CD8-positive, alpha-beta T cell (primary cell): ENCODE measurements at places on chromosomes 5 and 9. TPM values are rescaled to one million over a fixed set of nuclear protein-coding genes. Genes with fewer than 3 reads are reported as not detected.

Gene ALDOB
- total RNA-seq = not detected

GRCh38 chr5:36363101-36363500, 61.4 kb upstream of the RANBP3L start:
- no peak for DNase-seq

DNA sequence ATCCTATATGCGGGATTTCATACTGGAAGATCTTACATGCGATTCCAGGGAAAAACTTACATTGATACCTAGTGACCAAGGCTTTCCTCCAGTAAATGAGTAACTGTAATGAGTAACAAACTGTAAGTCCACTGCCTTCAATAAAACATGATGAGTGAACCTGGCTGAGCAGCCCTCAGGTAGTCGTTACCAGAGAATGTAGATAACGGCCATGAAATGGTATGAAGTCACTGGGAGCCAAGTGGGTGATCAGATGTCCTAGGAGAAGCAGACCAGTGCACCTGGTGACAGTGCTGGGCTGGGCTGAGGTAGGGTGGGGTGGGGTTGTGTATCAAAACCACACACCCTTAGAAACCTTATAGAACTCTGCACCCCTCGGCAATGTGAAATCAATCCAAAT, 203.6 kb downstream of the ALDH1A1 start:
- no peak for DNase-seq

GRCh38 chr9:78300209-78300608, 3.3 kb downstream of the PSAT1 start:
- no peak for DNase-seq

DNA sequence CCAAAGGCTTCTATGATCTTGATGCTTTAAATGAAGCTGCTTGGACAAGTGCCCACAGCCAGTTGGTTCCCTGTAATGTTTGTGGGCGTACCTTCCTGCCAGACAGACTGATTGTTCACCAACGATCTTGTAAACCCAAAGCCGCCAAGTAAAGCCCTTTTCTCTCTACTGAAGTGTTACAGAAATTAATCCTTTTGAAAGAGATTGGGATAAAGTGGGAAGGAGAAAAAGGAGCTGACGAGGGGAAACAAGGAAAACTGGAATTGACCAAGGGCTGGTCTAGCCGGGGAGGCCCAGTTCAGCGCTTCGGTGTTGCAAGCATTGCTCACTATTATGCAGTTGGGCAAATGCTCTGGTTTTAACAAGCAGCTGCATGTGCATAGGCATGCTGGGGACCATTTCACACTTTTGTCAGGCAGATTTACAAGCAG, 53.2 kb downstream of the ZNF474 start:
- DNase-seq = no peak

GRCh38 chr5:7868427-7868772, 431 bp downstream of the FASTKD3 start:
- DNase-seq = no peak

Gene FYB1
- 250 TPM for total RNA-seq

DNA sequence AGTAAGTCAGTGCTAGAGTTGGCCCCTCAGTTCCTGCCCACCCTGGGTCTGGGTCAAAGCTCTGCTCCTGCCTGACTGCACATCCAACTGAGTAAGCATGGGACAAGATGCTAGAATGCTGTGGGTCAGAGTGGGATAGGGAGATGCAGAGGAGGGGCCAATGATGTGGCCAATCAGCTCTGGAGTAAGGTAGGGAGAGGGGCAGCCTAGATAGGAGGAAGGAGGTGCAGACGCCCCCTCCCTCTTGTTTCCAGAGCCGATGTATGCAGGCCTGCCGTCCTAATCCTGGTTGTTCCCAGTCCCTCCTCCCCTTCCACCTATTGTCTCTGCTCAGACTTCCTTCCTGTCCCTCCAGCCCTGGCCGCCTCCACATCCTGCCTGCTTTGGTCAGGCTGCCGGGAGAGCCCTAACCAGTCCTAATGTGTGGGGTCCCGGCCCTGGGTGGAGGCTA, 1.3 kb downstream of the ARAP3 start:
- no peak for DNase-seq

- DNase-seq = no peak
Measured at GRCh38 chr5:124670722-124671184, 75.7 kb downstream of the ZNF608 start.

GRCh38 chr9:108156270-108156998, 666.9 kb upstream of the KLF4 start:
- no peak for DNase-seq

Gene SLC6A19
- total RNA-seq = not detected

DNA sequence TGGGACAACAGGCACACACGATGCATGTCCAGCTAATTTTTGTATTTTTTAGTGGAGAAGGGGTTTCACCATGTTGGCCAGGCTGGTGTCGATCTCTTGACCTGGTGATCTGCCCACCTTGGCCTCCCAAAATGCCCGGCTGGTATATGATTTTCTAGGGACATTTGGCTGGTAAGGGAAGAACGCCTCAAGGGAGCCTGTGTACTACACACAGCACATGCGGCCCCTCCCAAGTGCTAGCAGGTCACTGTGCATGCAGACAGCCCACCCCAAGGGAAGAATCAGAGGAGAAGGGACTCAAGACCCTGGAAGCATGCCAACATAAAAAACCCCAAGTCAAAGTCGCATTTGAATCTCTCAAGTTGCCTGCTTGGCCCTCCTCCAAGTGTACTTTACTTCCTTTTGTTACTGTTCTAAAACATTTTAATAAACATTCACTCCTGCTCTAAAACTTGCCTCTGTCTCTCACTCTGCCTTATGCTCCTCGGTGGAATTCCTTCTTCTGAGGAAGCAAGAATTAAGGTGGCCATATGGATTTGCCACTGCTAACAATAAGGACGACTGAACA, 24.3 kb upstream of the OTULINL start:
- no peak for DNase-seq

DNA sequence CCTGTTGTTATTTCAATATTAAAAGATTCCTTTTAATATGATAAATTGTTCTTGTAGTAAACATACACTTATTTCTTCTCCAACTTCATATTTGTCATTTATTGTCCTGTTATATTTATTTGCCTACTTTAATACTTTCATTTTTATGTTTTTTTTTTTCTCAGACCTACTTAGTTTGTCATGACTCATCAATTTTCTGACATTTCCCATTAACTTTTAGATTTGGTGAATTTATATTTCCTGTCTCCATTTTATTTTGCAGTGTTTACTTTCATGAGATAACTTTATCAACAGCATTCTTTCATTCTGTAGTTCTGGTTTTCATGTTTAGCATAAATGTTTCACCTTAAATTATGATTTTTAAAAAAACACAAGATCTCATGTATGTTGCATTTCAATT, 788.7 kb downstream of the EFNA5 start:
- no peak for DNase-seq

GRCh38 chr5:171534043-171534895, 114.8 kb downstream of the FGF18 start:
- DNase-seq = no peak

- no peak for DNase-seq
Measured at GRCh38 chr9:116697887-116698286, 10.8 kb downstream of the TRIM32 start.

- DNase-seq = no peak
Measured at GRCh38 chr5:115033861-115034260, 135.8 kb downstream of the TRIM36 start.

DNA sequence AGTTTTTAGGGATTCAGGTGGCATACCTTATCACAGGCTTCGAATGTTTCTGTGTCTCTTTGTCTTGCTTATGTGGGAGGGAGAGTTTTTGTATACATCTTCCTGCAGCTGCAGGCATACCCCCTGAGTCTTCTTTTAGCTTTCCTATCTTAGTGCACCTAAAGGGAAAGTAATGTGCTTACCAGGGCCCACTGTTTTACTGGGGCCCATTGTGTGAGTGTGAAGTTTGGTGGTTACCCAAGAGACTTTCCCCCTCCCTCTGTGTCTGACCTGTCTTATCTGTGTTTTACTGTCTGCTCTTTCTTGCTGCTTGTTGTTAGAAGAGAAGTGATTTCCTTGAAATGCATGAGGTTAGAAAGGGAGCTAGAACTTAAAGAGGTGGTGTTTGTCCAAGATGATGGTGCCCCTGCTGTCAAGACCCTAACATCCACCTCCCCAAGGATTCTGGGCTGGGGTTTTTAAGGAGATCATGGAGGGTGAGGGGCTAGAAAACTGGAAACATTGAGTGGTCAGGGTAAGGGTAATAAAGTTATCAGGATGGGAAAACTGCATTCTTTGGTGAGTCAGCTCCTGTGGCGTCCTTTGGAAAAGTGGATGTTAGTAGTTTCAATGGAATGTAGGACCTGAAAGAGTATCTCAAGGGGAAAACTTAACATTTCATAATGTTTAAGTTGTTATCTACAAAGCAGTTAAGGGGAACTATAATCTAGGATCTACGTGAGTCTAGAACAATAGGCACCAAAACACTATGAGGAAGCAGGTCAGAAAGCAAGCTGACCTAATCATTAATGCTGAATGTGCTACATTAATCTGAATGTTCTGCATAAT, 583.5 kb upstream of the TUSC1 start:
- DNase-seq = no peak

GRCh38 chr9:75176037-75176436, 87.7 kb downstream of the OSTF1 start:
- DNase-seq = no peak

Gene OR13F1
- not detected for total RNA-seq
